Left hindlimb (tissue), 1 donor: ENCODE measurements at places on chromosomes 5 and 9.
A peak's percentile ranks its signal among the peaks of the same experiment; 100 is the strongest.

- no peak for DNase-seq
These were observed 284.9 kb upstream of the FBXL7 start for GRCh38 chr5:15215056-15215455.

DNA sequence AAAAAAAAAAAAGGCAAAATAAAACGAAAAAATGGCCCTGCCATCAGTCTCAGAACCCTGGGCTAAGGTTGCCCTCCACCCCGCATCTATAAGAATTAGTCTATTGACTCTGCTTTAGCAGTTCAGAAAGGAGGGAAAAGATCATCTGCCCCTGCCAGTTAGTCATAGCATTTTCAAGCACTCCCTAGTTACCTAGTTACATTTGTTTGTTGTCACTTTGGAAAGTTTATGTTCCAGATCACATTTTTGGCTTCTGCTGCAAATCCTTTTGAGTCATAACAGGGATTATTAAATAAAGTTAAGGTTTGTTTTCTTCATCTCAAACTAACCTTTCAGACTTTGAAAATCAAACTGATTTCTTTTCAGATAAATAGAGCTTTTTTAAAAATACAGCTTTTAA lies 52.1 kb downstream of the AQP7 start:
- no peak for DNase-seq

DNA sequence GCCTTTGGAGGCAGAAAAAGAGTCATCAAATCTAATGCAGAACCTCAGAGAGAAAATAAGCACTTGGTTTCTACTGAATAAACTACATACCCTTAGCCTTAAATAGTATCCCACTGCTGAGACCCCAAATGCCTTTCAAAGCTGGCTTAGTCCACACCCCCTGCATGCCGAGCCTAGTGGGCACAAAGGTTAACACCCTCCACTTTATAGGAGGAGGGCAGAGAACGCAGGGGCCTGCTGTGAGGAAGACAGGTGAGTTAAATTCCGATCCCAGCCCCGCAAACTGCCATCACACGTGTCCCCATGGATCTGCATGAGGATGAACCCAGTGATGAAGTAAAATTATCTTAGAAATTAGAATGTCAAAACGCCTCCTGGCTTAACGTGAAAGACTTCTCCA lies 19.5 kb upstream of the HSD17B3 start:
- no peak for DNase-seq

GRCh38 chr9:29555502-29555901 lies 1982.2 kb upstream of the C9orf72 start:
- DNase-seq, result no peak

GRCh38 chr5:99386406-99387077 lies 457.7 kb upstream of the CHD1 start:
- no peak for DNase-seq

DNA sequence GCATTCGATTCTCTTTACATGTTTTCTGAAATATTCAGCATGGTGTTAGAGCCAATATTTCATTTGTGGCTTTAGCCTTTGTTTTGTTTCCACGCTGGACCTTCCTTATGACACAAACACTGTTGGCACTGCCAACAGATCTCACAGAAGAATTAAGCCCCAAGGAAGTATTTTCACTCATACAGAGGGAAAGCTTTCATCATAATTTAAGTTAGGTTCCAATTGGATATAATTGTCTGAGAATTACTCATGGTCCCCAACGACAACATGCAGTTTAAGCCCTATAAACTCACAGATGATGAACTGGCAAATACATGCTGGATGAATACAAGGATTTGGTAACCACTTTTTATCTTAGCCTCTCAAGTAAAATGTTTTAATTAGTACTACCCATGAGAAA lies 259.5 kb downstream of the EBF1 start:
- DNase-seq, result no peak

DNA sequence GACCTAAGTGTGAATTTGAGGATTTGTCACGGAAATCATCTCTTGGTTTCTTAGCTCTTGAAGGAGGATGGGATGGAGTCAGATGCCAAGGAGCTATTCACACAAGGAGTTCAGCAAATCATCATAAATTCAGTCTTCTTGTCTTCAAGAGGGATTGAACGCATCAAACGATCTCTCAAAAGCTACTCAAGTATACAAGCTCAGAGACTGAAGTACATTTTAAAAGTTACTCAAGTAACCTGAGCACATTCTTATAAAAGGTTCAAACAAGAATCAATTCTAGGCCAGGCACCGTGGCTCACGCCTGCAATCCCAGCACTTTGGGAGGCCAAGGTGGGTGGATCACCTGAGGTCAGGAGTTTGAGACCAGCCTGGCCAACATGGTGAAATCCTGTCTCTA lies 21.1 kb upstream of the GOLPH3 start:
- DNase-seq, result no peak

GRCh38 chr5:132496631-132497487 lies 6.3 kb upstream of the IRF1 start:
- DNase-seq, result peak; percentile 91

- DNase-seq, result no peak
These were observed 156.7 kb upstream of the TLX3 start for GRCh38 chr5:171152382-171152781.

- DNase-seq, result no peak
These were observed 379.1 kb downstream of the PSAT1 start for GRCh38 chr9:78676009-78676408.

- DNase-seq, result no peak
These were observed 30.5 kb upstream of the LRRC70 start for GRCh38 chr5:62547945-62548630.

- DNase-seq, result no peak
These were observed 132.3 kb upstream of the IRX2 start for GRCh38 chr5:2883771-2884170.

DNA sequence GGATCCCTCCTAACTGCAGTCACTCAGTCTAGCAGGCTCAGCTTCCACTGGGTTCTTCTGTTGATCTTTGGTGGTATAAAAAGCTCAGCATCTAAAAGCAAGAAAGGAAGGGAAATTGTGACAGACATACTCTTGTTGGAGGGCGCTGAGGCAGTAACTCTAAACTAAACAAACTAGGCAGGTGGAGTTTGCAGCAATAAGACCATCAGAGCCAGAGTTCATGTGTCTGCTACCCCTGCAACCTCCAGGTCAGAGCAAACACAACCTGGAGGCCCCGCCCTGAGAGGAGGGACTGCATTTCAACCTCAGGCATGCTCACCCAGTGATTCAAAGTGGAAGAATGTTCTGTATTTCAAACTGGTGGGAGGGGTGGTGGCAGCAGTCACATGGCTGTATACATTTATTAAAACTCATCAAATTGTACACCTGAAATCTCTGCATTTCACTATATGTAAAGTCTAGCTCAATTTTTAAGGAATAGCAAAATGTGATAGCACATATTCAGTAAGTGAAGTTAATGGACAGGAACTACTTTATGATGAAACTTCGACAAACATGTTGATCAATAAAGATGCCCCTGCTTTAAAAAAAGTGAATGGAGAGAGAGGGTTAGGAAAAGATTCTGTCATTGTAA lies 7.1 kb downstream of the ACTL7A start:
- DNase-seq, result no peak

- DNase-seq, result peak; percentile 27
These were observed 563 bp downstream of the SNAPC4 start for GRCh38 chr9:136399176-136400037.

DNA sequence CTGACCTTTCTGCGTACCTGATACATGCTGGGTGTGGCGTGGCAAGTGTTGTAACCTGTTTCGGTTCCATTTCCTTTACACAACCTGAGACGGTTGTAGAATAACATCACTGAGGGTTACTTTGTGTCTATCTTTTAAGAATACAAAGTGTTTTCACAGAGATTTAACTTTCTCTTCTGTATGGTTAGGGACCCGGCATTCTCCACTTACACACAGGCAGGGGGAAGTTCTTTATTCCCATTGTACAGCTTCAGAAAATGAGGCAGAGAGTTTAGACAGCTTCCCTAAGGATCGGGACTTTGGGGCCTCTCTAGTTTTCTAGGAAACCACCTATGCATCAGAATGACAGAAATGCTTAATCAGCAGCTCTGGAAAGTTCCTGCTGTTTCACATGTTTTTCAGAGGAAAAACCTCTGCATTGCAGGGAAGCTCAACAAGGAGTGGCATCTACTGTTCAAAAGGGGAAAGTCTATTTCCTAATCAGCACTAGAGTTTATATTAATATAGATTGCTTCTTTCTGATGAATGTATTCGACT lies 41.3 kb downstream of the CAST start:
- no peak for DNase-seq

DNA sequence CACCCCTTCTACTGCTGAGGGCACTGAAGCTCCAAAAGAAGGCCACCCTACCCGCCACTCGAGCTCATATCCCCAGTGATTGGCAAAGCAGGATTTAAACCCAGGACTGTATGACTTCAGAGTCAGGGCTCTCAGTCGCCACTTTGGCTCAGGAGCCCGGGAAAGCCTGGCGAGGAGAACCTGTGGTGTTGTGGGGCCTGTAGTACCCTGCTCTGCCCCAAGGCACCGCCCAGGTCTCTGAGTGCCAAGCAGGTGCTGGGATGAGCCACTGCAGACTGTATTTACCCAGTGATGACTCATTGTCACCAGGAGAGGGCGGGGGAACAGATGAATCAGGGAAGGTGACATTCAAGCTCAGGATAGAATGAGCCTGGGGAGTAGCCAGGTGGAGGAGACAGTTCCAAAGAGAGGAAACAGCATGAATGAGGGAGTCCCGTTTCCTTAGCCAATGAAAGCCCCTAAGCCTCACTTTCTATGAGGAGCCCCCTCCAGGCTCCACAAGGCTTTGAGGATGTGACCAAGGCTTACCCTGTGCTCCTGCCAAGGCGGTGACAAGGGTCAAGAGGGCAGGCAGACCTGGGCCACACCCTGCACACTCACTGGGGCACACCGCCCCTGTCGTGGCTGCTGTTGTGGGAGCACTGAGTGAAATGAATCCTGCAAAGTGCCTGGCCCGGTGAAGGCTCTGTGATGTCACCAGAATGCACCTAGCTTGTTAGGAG lies 17.8 kb upstream of the DPM2 start:
- DNase-seq, result no peak

- DNase-seq, result no peak
These were observed 21.3 kb downstream of the ABCA1 start for GRCh38 chr9:104906441-104907277.

- DNase-seq, result peak; percentile 29
These were observed 5.0 kb downstream of the ENTPD8 start for GRCh38 chr9:137435980-137436760.

DNA sequence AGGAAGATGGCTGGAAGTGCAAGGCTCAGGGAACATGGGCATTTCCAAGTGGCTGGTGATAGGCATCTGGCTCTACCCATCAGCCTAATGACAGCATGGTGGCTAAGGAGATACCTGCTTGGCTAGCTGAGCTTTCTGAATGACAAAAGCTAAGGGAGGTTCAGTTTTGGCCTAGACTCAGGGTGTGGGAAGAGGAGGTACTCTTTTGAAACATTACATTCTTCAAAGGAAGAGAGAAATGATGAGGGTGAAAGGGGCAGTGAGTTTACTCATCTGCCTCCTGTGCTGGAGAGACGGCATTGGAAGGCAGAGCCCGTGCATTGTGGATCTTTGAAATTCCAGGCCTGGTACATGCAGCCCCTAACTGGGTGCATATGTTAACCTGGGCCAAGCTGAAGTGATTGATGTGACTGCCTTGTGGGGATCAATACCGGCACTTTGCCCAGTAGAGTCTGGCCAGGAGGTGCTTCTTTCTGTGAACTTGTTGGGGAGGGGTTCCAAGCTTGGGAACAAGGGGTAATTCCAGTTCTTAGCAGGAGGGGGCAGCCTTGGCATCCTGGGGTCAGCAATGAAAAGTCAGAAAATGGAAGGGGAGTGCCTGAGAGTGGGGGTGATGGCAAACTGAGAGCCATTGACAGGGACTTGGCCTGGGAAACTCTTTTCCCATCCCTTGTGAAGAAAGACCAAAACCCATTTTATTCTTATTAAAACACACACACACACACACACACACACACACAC lies 108.6 kb downstream of the ACER2 start:
- no peak for DNase-seq

GRCh38 chr5:91020065-91020800 lies 362.9 kb downstream of the ARRDC3 start:
- DNase-seq, result no peak

- no peak for DNase-seq
These were observed 203.4 kb downstream of the EFNA5 start for GRCh38 chr5:107467137-107467932.

DNA sequence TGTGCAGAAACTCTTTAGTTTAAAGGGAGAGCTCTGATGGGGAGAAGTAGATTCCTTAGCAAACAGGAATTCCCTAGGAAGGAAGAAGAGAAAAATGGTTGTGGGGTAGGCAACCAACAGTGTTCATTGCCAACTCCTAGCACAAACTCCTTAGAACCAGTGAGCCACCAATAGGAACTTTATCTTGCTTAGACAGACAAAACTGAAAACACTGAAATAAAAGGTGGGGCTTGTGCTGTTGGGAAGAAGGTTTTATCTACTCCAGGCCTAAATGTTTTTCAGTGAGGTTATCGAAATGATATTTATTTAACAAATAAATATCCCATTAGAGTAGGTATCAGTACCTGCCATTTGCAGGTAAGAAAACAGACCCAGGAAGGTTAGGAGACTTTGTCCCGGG lies 7.7 kb upstream of the GLRX start:
- DNase-seq, result no peak

DNA sequence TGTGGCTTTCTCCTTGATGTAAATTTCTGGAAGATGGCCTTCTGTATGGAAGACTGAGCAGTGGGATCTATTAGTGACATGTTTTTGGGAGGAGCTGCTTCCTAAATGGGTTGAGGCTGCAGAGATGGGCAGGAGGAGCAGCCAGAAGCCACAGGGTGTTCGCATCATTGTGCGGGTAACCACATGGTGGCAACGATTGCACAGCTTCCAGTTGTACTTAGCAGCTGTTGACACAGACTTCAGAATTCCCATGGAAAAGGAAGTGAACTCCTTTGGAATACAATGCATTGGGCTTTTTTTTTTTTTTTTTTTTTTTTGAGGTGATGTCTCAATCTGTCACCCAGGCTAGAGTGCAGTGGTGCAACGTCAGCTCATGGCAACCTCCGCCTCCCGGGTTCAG lies 297.3 kb downstream of the NR3C1 start:
- DNase-seq, result peak; percentile 72

- no peak for DNase-seq
These were observed 186.6 kb downstream of the DOCK8 start for GRCh38 chr9:401223-401622.
